ENCODE measurements at places on chromosomes 16 and 17.

DNA sequence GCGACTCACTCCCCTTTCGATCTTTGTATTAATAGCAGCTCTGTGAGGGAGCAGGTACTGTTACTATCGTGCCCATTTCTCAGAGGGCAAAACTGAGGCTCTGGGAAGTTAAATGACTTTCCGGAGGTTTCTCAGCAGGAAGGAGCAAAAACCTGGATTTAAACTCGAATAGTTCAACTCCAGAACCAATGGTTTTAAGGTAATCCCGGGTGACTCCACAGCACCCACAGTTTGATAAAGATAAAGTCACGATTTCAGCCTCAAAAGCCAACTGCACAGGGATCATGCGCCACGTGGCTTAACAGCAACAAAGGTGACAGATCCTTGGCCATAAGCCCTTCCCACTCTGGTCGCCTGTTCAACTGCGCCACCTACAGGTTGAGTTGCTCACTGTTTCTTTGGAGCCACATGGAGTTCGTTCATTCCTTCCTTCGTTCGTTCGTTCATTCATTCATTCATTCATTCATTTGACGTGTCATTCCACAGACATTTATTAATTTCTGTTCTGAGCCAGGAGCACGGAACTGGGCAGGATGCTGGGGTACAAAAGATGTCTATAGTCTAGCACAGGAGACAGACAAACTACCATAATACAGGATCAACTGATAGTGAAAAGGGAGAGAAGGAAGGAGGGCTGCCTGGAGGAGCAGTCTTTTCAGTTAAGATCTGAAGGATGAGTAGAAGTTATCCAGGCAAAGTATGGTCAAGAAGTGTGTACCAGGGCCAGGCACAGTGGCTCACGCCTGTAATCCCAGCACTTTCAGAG lies 134.8 kb downstream of the HS3ST2 start:
- no peak overlapping the region for H3K4me3 ChIP-seq
- H3K27me3 ChIP-seq = peaks cover 39% of the 10 kb centered on the region
- no peak overlapping the region for H3K27ac ChIP-seq

GRCh38 chr17:496761-497160 lies 144.2 kb upstream of the RPH3AL start:
- peaks cover 51% of the 10 kb centered on the region for H3K4me1 ChIP-seq
- H3K4me3 ChIP-seq = no peak overlapping the region
- peak overlapping the region; percentile 67 for H3K27ac ChIP-seq
- DNase-seq = no peak

DNA sequence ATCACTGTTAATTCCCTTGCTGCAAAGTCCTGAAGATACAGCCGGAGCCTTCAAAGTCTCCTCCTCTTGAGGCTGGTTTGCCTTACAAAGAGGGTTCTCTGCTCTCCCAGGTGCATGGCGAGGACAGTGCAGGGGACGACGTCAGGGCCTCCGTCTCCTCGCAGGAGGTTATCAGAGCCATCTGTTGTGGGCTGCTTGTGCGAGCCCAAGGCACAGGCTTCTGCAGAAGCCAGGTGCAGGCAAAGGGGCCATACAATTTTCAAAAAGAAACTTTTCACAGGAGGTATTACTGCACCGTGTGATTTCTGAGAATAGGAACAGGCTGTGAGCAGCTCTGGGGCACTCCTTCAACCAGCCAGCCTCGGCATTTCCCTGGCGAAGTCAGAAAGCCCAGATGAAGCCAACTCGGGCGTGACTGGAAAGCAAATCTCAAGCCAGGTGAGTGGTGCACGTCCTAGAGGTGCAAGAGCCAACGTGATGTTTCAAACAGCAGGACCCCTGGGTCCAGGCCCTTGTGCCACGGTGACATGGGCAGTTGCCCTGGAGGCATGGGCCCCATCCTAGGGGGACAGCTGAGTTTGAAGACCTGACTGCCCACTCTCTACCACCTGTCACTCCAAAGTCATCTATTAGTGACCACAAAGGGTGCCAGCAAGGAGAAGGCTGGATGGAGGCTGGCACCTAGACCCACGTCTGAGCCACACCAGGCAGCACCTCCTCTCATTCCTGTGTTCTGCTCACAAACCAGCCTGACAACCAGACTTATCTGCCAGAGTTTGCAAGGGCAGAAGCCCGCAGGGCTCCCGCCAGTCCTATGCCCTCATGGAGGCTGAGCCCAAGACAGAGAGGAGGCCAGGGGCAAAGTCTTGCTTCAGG lies 68.6 kb downstream of the SMPD3 start:
- peaks cover 18% of the 10 kb centered on the region for H3K4me1 ChIP-seq
- no peaks in the 10 kb centered on the region for H3K36me3 ChIP-seq
- peaks cover 92% of the 10 kb centered on the region for H3K27me3 ChIP-seq
- peak overlapping the region; percentile 78 for H3K27ac ChIP-seq
- DNase-seq = peak; percentile 54

DNA sequence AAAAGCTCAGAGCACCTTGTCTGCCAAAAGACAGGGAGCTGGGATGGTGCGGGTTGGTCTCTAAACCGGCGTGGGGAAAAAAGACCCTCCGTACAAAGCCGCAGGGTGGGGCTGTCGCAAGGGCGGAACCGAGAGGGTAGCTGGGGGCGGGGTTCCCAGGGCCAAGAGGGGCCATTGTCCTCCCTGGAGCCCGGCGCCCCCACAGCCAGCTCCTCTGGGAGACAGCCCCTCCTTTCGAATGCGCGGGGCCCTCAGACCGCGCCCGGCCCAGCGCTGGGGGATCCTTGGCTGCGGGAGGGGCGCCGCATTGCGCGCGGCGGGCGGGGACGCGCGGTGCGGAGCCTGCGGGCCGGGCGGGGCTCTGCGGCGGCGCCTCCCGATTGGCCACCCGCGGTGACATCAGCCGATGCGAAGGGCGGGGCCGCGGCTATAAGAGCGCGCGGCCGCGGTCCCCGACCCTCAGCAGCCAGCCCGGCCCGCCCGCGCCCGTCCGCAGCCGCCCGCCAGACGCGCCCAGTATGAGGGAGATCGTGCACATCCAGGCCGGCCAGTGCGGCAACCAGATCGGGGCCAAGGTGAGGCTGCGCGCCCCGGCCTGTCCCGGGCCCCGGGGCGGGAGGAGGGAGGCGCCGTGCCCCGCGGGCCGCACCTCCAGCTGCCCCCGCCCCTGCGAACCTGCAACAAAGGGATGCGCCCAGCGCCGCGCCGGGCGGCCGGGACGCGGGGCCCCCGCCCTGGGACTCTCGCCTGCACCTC lies at the start of gene TUBB3:
Gene TUBB3 (plus strand): TSS at position 459 of the 756 bp plus-strand sequence. CDS start 60 bp downstream, at position 519.
- H3K27me3 ChIP-seq = peaks cover 88% of the 10 kb centered on the region
- no peaks in the 10 kb centered on the region for H3K36me3 ChIP-seq
- peaks cover 53% of the 10 kb centered on the region for H3K4me1 ChIP-seq
- peak; percentile 71 for DNase-seq
- H3K4me3 ChIP-seq = peak within 1 kb of the TSS; percentile 60
- no peak within 1 kb of the TSS for H3K27ac ChIP-seq

DNA sequence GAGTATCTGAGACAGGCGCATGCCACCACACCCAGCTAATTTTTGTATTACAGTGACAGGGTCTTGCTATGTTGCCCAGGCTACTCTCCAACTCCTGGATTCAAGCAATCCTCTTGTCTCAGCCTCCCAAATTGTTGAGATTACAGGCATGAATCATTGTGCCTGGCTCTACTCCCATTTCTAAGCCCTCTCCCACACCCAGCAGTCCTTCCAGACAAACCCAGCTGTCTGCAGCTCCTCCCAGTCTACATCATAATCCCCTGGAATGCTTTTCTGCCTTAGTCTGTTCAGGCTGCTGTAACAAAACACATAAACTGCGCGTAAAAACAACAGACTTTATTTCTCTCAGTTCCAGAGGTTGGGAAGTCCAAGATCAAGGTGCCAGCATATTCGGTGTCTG lies 144.5 kb downstream of the GRIN2A start:
- no peak overlapping the region for H3K27ac ChIP-seq
- no peak overlapping the region for H3K4me3 ChIP-seq
- no peak for DNase-seq
- no peaks in the 10 kb centered on the region for H3K27me3 ChIP-seq

- H3K4me1 ChIP-seq = peaks cover 4% of the 10 kb centered on the region
- H3K4me3 ChIP-seq = no peak overlapping the region
- no peak overlapping the region for H3K27ac ChIP-seq
- peaks cover 11% of the 10 kb centered on the region for H3K27me3 ChIP-seq
- no peak for DNase-seq
These were observed 21.6 kb upstream of the BRD7 start for GRCh38 chr16:50390371-50390771.

DNA sequence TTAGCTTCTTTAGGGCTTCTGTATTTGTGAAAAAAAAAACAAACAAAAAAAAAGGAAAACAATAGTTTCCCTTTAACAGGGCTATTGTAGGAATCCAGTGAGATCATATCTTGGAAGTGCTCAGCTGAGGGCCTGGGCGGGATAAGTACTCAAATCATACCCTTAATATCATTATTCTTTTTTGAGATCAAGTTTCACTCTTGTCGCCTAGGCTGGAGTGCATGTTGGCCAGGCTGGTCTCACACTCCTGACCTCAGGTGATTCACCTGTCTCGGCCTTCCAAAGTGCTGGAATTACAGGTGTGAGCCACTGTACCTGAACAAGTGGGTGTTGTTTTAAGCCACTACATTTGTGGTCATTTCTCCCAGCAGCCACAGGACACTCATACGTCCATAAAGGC lies 87.0 kb downstream of the CDH13 start:
- peaks cover 10% of the 10 kb centered on the region for H3K27me3 ChIP-seq
- no peaks in the 10 kb centered on the region for H3K36me3 ChIP-seq
- no peak overlapping the region for H3K4me3 ChIP-seq

GRCh38 chr16:62041401-62041800 lies 5.2 kb upstream of the CDH8 start:
- DNase-seq = no peak
- no peaks in the 10 kb centered on the region for H3K4me1 ChIP-seq
- H3K27me3 ChIP-seq = peaks cover 9% of the 10 kb centered on the region
- no peak overlapping the region for H3K4me3 ChIP-seq
- no peaks in the 10 kb centered on the region for H3K36me3 ChIP-seq

DNA sequence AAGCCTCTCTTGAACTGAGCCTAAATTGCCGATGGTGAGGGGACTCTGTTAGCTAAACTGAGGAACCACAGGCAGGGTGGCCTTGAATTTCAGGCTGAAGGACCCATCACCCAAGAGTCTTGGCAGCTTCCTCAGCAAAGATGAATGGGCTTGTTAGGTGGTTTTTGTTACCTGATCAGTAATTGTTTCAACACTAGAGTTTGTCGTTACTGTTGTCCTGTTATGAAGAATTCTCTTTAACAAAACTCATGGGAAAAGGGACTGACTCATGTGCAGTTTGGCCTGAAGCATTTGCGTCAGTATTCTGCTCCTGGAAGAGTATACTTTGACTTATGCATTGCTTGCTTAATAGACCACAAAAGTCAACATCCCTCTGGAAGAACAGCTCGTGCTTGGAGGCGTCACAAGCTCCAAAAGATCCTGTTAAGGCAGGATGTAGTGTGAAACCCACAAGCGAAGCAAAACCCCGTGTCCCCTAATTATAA lies 206.0 kb downstream of the IRX3 start:
- H3K4me3 ChIP-seq = no peak overlapping the region
- H3K27ac ChIP-seq = no peak overlapping the region
- H3K4me1 ChIP-seq = no peaks in the 10 kb centered on the region
- DNase-seq = no peak
- H3K27me3 ChIP-seq = no peaks in the 10 kb centered on the region
- H3K36me3 ChIP-seq = no peaks in the 10 kb centered on the region

- H3K4me3 ChIP-seq = no peak overlapping the region
- H3K36me3 ChIP-seq = no peaks in the 10 kb centered on the region
- DNase-seq = no peak
- no peaks in the 10 kb centered on the region for H3K27me3 ChIP-seq
These were observed 182.9 kb upstream of the SOX9 start for GRCh38 chr17:71937914-71938313.

DNA sequence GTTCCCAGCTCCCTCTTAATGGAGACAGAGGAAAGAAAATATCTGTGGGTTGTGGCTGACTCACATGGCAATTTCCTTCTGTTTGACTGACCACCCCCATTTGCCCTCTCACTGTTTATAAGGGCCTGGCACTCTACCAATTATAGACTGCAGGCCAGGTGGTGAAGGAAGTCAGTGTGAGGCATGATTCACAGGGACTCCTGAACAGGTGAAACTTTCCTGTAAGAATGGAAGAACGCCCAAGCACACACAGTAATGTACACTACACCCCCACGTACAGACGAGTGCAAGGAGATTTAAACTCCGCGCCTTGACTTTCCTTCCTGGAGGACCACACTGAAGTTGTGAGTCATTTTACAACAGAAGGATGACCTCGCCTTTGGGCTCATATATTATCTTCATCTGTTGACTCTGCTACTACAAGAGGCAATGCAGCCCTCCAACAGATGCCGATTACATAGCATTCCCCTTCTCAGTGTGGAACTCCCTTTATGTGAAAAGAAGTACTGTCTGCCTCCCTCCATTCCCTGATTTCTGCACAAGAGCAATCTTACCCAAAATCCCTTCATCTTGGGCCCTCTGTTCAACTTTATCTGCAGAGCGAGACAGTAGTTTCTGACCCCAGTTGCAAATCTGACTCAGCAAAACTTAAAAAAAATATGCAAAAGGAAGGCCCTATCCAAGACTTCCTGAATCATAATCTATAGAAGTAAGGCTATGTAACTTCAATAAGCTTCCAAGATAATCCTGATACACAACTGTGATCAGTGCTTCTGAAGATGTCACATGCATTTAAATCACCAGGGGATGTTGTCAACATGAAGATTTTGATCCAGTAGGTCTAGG lies 163.6 kb downstream of the SHISA6 start:
- no peaks in the 10 kb centered on the region for H3K4me1 ChIP-seq
- H3K4me3 ChIP-seq = no peak overlapping the region
- no peaks in the 10 kb centered on the region for H3K27me3 ChIP-seq
- H3K36me3 ChIP-seq = no peaks in the 10 kb centered on the region
- DNase-seq = no peak

DNA sequence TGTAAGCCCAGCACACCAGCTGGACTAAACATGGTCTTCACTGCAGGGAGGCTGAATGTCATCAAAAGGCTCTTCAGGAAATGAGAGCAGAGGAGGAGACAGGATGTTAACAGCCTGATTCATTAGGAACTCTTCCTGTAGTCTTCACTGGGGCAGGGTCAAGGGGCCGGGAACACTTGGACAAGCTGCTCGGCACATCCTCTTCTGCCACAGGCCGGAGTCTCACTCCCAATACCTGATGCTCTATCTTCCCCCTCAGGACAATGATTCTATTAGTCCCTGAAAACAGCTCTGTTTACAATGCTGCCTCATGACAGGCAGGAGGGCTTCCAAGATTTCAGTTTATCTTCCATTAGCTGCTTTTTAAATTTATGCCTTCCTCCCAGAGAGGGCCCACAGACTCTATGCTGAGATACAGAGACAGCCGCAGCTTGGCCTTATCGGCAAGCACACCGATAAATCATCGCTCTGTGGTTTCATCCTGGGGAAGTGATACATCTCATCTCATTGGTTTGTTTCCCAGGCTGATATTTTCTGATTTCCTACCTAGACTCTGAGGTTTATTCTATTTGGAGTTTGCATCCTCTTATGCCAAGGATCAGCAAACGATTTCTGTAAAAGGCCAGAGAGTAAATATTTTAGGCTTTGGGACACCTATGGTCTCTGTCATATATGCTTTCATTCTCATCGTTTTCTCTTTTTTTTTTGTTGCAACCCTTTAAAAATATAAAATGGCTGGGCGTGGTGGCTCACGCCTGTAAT lies 214.0 kb upstream of the ASIC2 start:
- no peak overlapping the region for H3K4me3 ChIP-seq
- H3K27me3 ChIP-seq = peaks cover 26% of the 10 kb centered on the region
- no peak overlapping the region for H3K27ac ChIP-seq
- peaks cover 7% of the 10 kb centered on the region for H3K4me1 ChIP-seq
- DNase-seq = no peak
